ENCODE measurements at places on chromosomes 16 and 17.
A peak's percentile ranks its signal among the peaks of the same experiment; 100 is the strongest.

GRCh38 chr17:81040791-81041337 lies 5.9 kb downstream of the BAIAP2 start:
- DNase-seq: no peak

DNA sequence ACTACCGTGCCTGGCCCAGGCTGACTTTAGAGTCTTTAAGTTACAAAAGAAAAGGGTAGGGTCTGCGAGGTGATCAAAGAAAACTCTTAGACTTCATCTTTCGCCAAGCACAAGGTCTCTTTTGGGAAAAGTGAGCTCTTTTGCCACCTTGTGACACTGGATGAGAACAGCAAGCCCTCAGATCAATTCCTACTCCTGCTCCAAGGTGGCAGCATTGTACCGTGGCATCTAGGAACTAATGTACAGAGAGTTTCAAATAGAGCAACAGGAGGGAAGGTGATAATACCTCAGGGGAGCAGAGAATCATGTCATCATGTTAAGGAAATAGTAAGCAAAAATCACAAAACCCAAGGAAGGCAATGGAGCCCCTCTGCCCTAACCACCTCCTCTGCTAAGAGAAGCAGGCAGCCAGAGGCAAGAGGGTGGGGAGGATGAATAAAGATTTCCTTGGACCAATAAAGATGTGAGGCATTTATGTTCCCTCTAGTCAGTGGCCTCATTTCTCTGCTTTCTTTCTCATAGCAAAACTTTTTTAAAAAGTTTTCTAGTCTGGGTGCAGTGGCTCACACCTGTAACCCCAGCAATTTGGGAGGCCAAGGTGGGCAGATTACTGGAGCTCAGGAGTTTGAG lies 2.1 kb upstream of the C17orf78 start:
- DNase-seq: peak; percentile 47

GRCh38 chr16:81888520-81889394 lies 109.7 kb downstream of the PLCG2 start:
- DNase-seq: no peak

DNA sequence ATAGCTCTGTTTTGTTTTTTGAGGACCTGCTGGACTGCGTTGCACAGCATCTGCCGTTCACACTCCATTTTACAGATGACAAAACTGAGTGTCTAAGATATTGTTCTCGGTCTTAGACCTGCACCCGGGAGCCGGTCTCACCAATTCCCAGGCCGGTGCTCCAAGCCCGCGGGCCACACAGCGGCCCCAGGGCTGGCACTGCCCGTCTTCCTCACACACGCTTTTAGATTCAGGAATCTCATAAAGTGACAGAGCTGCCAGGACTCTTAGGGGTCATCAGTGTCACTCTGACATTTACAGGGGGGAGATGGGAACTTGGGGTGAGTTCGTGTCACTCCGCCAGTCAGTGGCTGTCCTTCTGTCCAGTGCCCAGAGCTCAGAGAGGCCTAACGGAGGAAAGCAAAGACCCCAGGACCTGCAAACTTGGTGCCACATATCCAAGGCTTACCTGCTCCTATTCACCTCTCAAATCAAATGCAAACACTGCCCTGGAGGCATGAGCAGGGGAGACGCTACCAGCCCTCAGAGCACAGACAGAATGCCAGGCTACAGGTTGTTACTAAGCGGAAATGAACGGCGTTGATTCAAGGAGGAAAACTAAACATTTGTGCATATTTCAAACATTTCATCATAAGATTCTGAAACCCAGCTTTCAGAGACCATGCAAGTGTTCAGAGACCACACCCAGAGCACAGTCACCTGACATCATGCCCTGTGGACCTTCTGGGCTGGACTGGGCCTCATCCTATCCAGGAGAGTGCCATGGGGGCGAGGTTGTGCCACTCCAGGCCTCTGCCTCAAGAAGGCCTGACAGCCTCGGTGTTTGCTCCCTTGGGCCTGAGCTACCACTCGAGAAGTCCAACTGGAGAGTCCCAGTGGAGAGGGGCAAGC lies 29.5 kb downstream of the TNFRSF13B start:
- no peak for DNase-seq

- no peak for DNase-seq
Observed at GRCh38 chr17:55172612-55173011, 92.1 kb upstream of the HLF start.

DNA sequence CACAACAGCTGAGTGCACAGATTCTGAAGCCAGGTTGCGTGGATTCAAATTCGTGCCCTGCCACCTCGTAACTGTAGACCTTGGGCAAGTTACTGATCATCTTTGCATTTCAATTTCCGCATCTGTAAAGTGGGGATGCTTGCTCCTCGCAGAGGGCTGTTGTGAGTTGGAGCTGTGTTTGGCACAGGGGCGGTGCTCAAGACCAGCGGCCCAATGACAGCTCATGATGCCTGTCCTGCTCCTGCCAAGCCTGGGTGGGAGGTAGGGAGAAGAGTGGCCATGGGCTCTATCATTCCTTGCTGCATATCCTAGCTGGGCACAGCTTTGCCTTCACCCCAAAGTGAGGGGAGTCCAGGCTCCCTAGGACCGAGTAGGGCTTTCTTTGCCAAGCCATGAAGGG lies 12.6 kb downstream of the NXPH3 start:
- DNase-seq: no peak

DNA sequence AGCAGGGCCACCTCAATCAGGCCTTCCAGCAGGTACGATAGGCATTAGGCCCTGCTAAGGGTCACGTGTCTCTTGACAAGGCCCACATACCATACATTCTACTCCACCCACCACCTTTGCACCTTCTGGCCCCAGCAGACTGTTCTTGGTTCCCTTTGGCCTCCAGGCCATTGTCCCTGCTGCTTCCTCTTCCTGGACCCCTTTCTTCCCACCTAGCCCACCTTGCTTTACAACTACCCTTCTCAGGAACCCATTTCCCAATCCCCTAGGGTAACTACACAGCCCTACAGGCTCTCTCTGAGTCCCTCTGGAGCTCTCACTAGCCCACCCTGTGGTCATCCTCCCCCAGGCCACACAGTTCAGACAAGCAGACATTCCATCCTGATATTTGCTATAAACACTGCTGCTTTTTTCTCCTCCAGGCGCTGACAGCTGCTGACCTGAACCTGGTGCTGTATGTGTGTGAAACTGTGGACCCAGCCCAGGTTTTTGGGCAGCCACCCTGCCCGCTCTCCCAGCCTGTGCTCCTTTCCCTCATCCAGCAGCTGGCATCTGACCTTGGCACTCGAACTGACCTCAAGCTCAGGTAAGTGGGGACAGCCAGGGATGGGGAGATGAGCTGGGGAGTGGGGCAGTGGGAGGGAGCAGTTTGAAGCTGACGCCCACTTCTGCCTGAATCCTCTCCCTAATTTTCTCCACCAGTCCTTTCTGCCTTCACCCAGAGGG lies 1.4 kb upstream of the NRN1L start:
- DNase-seq: no peak

DNA sequence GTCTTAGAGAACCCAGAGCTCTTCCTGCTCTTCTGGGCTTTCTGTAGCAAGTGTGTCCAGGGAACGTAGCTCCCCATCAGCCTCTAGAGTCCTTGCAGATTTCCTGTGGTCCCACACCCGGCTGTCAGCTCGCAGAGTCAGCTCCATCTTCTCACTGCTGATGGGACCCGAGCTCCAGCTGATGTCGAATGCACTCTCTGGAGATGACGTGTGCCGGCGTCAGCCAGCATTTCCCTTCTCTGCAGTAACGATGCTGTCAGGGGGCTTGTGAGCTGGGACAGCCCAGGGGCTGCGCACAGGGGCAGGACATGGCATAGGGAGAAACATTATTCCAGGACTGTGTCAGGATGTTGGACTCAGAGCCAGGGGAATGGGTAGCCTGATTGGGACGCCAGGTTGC lies 87.8 kb downstream of the SNX29 start:
- DNase-seq: no peak

- no peak for DNase-seq
Observed at GRCh38 chr16:3745751-3746355, 28.5 kb upstream of the TRAP1 start.

DNA sequence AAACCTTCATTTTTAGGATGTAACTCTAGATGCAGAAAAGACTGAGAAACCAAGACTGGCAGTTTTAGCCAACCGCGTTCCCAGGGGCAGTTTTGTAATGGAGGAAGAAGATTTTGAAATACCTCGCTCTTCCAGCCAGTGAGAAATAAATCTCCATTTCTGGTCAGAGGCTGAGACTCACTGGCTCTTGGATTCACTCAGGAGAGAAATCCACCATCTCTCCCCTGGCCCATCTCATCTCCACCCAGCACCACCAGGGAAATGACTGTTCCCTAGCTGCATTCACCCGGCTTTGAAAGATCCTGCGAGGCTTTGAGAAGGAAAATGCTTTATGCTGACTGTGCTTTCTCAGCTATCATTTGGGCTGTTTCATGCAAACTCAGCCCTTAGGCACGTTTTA lies 185.2 kb downstream of the SOX9 start:
- no peak for DNase-seq

GRCh38 chr17:77429369-77429968 lies 288.7 kb downstream of the SEC14L1 start:
- no peak for DNase-seq
